CMK (cell line): ENCODE measurements at places on chromosomes 11 and 22.

GRCh38 chr11:118175993-118176777, at the start of gene SCN2B:
SCN2B (minus strand) TSS chr11:118176639; CDS start chr11:118176431, 208 bp downstream.
- no peak for DNase-seq

GRCh38 chr11:61345170-61345610, 12.2 kb downstream of the TKFC start:
- DNase-seq: no peak

DNA sequence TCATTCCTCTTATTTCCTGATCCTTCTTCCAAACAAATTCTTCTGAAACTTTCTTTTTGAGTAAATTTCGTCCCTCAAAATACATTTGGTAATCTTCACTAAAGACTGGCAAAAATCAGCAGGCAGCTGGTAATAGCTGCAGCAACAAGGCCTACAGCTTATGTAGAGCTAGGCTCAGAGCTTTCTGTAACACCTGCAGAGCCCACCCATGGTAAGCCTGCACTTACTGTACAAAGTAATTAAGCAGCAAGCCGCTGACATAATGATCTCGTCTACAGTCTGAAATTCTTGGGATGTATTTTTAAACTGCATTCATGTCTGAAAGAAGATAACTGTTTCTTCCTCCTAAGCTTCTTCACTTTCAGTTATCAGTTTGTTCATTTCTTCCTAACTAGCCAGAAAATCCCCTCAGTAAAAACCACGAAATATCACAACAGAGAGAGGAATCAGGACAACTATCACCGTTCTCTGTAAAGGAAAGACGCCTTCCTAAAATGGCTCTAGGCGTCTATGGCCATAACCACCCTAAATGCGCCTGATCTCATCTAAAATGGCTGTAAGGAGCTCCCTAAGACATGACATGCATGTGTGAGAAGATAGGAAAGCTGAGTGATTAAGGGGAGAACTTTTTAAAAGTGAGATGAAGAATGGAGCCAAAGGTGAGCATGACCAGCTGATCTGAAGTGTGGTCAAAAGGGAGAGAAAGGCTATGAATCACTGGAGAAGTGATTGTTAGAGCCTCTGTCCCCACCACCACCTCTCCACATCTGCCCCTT, 56.2 kb downstream of the DENND5A start:
- no peak for DNase-seq

DNA sequence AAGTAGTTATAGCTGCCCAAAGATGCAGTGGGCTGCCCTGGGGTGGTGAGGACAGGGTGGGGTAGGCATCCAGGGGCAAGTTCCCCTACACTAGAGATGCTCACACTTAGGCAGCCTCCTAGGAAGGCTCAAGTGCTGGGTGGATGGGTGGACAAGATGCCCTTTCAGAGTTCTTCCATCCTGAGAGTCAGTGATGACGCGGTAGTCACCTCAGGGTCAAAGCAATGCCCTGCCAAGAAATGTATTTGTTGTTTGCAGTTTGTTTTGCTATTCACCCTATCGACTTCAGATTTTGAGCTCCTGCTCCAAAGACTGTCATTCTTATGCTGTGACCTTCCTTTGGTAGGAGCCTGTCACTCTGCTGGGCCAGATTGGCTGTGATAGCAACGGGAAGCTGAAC, 18.9 kb downstream of the POLA2 start:
- DNase-seq: no peak

- no peak for DNase-seq
Observed at GRCh38 chr11:66739983-66740382, 11.0 kb upstream of the SPTBN2 start.

GRCh38 chr11:95831198-95831883, 41.0 kb downstream of the CEP57 start:
- no peak for DNase-seq

DNA sequence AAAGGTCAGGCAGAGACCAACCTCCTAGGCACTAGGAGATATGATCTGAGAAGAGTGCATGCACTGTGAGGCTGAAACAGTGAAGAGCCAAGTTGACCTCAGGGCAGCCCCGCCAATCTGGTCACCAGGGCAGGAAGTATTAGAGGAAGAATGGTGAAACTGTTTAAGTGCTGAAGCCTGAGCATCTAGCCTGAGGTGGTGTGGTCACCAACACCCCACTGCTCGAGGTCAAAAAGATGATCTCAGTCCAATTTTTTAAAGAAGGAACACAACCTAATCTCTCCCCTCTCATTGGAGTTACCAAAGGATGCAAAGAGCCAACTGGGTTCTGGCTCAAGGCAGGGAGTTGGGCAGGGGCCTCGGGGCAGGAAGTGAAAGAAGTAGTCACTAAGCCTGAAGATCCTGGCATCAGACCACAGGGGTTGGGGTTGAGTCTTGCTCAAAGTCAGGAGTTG, 4.0 kb downstream of the APBB1 start:
- no peak for DNase-seq

- DNase-seq: no peak
Observed at GRCh38 chr11:101323997-101324396, 194.4 kb upstream of the PGR start.
